ENCODE measurements at places on chromosomes 7 and 10. TPM values are rescaled to one million over a fixed set of nuclear protein-coding genes. Genes with fewer than 3 reads are reported as not detected.

Gene EBLN1
- total RNA-seq: not detected

Gene FAM53B
- 12.9 TPM for total RNA-seq

Gene LRRC4
- total RNA-seq: not detected

GRCh38 chr10:21217107-21217506 lies 308.4 kb downstream of the SKIDA1 start:
- no peaks in the 10 kb centered on the region for H3K4me1 ChIP-seq
- no peaks in the 10 kb centered on the region for H3K36me3 ChIP-seq
- H3K27me3 ChIP-seq: no peaks in the 10 kb centered on the region
- no peak overlapping the region for H3K4me3 ChIP-seq
- H3K27ac ChIP-seq: no peak overlapping the region

DNA sequence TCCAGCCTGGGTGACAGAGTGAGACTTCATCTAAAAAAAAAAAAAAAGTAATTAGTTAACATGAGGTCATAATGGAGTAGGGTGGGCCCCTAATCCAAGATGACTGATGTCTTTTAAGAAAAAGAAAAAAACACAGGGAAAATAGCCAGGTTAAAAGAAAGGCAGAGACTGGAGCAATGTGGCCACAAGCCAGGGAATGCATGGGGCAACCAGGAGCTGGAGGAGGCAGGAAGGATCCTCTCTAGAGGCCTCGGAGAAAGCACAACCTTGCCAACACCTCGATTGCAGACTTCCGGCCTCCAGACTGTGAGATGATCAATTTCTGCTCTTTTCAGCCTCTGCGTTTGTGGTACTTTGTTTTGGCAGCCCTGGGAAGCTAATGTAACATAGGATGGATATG lies 121.5 kb downstream of the ITIH5 start:
- no peak overlapping the region for H3K27ac ChIP-seq
- H3K36me3 ChIP-seq: no peaks in the 10 kb centered on the region
- no peaks in the 10 kb centered on the region for H3K27me3 ChIP-seq

GRCh38 chr10:36666451-36666850 lies 458.9 kb upstream of the ANKRD30A start:
- DNase-seq: no peak
- no peak overlapping the region for H3K4me3 ChIP-seq
- H3K36me3 ChIP-seq: no peaks in the 10 kb centered on the region
- no peaks in the 10 kb centered on the region for H3K27me3 ChIP-seq
